T-cell (primary cell): ENCODE measurements at places on chromosomes 4 and X. TPM values are rescaled to one million over a fixed set of nuclear protein-coding genes. Genes with fewer than 3 reads are reported as not detected.

- no peak for DNase-seq
Measured at GRCh38 chr4:3501825-3502425, 30.3 kb downstream of the LRPAP1 start.

GRCh38 chr4:23856630-23857029, 33.2 kb downstream of the PPARGC1A start:
- no peak for DNase-seq

- no peak for DNase-seq
Measured at GRCh38 chrX:86133761-86134160, 14.5 kb upstream of the DACH2 start.

DNA sequence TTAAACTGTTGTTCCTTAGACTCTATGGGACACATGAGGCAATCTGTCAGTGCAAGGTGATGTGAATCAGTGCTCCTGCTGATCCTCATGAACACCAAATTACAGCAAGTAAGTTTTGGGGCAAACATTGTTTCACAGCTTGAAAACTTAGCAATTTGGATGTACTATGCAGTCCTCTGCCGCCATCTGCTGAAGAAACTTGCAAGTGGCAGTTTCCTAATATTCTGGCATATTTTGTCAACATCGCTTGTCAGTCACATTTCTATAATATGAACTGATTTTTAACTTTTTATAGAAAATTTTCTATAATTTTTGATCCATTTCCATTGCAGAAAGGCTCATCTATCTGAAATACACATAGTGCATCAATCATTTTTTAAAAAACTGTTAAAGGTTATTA, 56.3 kb downstream of the ZAR1 start:
- DNase-seq, result no peak

GRCh38 chr4:37615720-37616063, 70.5 kb downstream of the RELL1 start:
- no peak for DNase-seq

- no peak for DNase-seq
Measured at GRCh38 chr4:112637552-112637866, 566 bp downstream of the LARP7 start.

DNA sequence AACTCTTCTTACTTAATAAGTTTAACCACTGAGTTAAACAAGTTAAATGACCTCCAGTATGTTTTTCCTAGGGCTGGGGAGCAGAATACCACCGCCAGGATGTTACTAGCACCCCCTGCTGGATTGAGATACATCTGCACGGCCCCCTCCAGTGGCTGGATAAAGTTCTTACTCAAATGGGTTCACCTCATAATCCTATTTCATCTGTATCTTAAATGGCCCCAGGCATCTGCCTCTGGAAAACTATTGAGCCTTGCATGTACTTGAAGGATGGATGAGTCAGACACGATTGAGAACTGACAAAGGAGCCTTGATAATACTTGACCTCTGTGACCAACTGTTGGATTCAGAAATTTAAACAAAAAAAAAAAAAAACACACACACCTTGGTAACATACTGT, 61.5 kb upstream of the MMAA start:
- DNase-seq, result peak; percentile 44

DNA sequence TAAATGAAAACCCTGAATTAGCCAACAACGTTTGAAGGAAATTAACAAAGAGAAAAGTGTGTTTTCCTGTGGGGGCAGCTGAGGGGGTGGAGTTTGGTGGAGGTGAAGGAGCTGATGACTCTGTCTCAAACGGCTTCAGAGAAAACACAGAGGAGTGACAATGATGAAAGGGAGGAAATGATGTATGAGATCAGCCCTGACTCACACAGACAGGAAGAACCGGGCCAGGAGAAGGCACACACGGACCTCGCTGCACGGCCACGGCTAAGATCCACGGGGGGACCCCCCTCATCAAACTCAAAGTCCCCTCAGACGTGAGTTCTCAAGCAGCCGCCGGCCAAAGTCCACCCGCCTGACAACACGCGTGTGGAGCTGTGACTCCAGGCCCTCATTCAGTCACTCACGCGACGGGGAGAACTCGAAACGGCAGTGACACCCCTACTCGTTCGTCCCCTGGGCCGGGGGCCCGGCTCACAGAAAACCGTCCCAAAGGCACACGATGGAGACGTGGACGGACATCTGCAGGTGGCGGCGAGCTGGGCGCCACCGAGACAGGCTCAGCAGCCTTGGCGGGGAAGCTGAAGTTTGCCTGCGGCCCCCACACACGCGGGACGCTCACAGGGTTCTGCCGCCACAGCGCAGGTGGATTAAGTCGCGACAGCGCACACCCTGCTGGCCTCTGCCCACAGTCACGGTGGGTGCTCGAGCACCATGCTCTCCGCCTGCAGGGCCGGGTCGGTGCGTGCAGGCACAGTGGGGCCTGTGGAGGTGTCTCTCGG, 28.8 kb downstream of the PPP2R3B start:
- peak; percentile 52 for DNase-seq

- DNase-seq, result peak; percentile 18
Measured at GRCh38 chrX:24480400-24480865, 15.3 kb downstream of the PDK3 start.

- DNase-seq, result no peak
Measured at GRCh38 chr4:82090717-82091116, 283.1 kb downstream of the HNRNPD start.

DNA sequence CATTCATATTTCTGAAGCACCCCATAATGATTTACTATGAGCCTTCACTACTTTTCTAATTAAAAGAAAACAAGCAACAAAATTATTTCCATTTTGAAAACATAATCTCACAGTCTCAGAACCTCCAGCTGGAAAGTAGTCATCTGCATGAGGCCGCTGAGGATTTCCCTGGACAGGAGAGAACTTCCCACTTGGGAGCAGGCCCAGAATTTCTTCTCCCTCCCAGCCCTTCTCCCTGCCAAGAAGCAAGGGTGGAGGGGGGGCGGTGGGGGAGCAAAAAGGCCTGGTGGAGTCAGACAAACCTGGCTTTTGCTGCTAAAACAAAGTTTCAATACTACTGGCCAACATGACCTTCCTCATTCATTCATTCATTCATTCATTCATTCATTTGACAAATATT, 167.3 kb downstream of the PJA1 start:
- DNase-seq, result no peak

DNA sequence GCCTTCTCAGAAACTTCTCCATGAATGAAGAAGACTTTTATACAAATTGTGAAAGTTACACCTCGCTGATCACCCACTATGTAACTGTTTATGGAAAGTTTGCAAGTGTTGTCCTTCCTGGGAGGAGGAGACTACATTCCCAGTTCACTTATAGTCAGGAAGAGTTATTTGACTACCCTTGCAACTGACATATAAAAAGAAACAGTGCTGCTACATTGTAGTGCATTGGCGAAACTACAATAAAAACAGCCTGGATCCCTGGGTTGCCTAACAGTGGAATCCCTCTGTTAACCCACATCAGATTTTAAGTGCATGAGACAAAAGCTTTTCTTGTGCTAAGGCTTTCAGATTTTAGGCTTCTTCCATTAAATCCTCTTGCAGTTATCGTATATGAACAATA, 30.4 kb downstream of the MAGEB10 start:
- DNase-seq, result no peak

GRCh38 chr4:14132301-14132700, 504.8 kb upstream of the BOD1L1 start:
- DNase-seq, result no peak

DNA sequence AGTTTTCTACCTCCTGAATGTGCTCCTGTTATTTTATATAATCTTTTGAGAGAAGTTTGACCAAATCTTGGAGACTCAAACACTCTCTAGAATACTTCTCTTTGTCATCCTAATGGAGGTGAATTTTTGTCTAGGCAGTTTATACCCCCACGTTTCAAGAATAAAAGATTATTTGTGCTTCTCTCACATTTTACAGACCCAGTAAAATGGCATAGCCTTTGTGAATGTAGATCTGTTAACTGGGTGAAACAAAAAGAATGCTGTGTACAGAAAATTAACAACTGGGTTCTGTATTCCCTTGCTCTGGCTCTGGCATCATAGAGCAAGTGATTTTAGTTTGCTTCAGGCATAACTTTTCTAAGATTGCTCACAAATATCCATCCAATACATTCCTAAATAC, 26.1 kb downstream of the GASK1B start:
- DNase-seq, result no peak

- no peak for DNase-seq
Measured at GRCh38 chr4:148445860-148446330, 3.7 kb upstream of the NR3C2 start.

GRCh38 chrX:104343428-104344129, 88.8 kb upstream of the ESX1 start:
- DNase-seq, result no peak

Gene SATL1
- not detected for total RNA-seq

Gene ARHGAP4
- total RNA-seq, result 475 TPM

Gene PRPS1
- total RNA-seq, result 57.9 TPM

Gene CLDN22
- not detected for total RNA-seq

Gene HSD17B11
- total RNA-seq, result 57.7 TPM

Gene TBX22
- not detected for total RNA-seq

Gene TLR8
- total RNA-seq, result not detected

Gene NDST4
- total RNA-seq, result not detected
